ENCODE measurements at places on chromosomes 11 and 22. TPM values are rescaled to one million over a fixed set of nuclear protein-coding genes. Genes with fewer than 3 reads are reported as not detected.

- no peaks in the 10 kb centered on the region for H3K27me3 ChIP-seq
- no peak for DNase-seq
- H3K27ac ChIP-seq, result no peak overlapping the region
These were observed 54.9 kb downstream of the TNRC6B start for GRCh38 chr22:40232624-40233023.

BUD13 gene
- polyA plus RNA-seq, result 22.0 TPM

TECTA gene
- 0.59 TPM for polyA plus RNA-seq

GRCh38 chr11:63502252-63502820 is 3.5 kb upstream of the LGALS12 start:
- no peaks in the 10 kb centered on the region for H3K27me3 ChIP-seq
- no peak overlapping the region for H3K27ac ChIP-seq
- no peak overlapping the region for H3K4me3 ChIP-seq
- H3K36me3 ChIP-seq, result 0 out of 2 replicates have a peak, but pooled peaks cover 3% of the 10 kb centered on the region
- peaks cover 10% of the 10 kb centered on the region for H3K4me1 ChIP-seq

DNA sequence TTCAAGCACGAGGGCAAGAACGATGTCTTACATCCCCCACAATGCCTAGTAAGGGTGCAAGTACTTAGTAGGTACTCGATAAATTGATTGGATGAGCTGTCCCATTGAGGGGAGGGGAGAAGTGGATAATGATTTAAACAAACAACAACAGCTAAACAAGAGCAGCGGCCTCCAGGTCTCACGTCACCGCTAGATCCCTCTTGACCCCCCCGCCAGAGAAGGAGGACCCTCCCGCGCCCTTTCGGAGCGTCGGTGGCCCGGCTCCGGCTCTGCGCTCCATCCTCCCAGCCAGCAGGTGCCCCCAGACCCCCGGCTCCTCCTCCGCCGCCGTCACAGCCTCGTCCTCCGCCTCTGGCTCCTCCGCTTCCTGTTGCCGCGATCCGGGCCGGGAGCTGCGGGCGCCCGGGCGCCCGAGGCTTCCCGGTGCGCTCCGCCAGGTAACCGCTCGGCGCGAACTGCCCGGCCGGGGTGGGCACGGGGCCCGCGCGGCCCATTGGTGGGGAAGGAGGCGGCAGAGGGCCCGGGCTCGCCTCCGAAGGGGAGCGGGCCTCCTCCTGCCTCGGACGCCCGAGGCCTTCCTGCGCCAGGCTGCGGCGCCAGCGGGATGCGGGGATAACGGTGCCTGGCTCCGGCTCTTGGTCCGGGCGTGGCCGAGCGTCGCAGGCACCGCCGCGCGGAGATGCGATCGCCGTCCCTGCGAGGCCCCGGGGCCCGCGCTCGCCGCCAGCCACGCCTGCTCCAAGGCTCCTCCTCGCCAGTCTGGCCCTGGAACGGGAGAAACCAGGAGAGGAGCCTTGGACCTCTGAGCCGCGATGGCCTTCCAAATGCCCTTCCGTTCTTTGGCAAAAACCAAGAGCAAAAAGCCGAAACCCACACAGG is at the start of gene TLCD5:
Gene TLCD5 (plus strand): TSS at position 368 of the 879 bp plus-strand sequence. CDS start 2,143 bp downstream, outside the sequence.
- peak within 1 kb of the TSS; percentile 16 for H3K27ac ChIP-seq
- H3K27me3 ChIP-seq, result no peaks in the 10 kb centered on the region
- H3K4me1 ChIP-seq, result no peaks in the 10 kb centered on the region
- peaks cover 2% of the 10 kb centered on the region for H3K36me3 ChIP-seq
- peak; percentile 70 for DNase-seq

GRCh38 chr11:73525611-73526010 is 72.3 kb downstream of the FAM168A start:
- no peak overlapping the region for H3K4me3 ChIP-seq
- DNase-seq, result no peak
- H3K4me1 ChIP-seq, result no peaks in the 10 kb centered on the region

SCARF2 gene
- 7.1 TPM for polyA plus RNA-seq

DNA sequence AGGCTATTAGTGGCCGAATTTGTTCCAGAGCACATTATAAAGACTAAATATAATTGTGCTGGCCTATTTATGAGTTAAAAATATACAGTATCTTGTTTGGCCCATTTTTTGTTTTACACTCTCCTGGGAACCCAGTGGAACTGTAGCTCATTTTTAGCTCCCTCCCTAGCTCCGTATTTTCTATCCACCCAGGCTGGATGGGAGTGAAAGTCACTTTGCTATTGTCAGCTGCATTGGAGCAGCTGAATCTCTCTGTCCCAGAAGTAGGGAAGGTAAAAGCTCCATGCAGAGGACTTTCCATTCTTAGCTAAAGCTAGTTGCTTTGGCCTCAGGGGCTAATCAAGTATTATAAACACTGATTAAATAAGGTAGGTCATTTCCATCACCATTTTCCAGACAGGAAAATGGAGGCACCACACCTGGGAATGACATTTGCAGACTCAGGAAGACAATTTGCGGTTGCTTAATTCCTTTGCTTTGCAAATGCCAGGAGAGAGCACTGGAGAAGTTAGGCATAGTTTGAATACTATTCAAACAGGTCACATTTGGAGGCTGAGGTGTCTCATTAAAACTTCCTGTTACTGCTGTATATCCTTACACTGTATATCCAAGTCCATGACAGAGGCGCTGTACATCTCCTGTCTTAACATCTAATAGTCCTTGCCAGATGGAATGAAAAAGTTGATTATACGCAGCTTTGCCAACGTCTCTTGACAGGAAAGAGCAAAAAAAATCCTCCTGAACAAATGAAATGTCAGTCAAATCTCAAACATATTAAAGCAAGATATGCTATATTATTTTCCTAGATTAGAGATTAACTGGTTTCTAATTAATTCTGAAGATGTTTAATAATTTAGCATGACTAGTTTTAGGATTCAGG is 338.1 kb upstream of the KIRREL3 start:
- no peaks in the 10 kb centered on the region for H3K4me1 ChIP-seq
- no peaks in the 10 kb centered on the region for H3K36me3 ChIP-seq
- no peak overlapping the region for H3K4me3 ChIP-seq
- DNase-seq, result no peak
- H3K27me3 ChIP-seq, result peaks cover 1% of the 10 kb centered on the region

PIWIL4 gene
- 0.51 TPM for polyA plus RNA-seq
